ENCODE measurements at places on chromosomes 12 and 14. TPM values are rescaled to one million over a fixed set of nuclear protein-coding genes. Genes with fewer than 3 reads are reported as not detected.

DNA sequence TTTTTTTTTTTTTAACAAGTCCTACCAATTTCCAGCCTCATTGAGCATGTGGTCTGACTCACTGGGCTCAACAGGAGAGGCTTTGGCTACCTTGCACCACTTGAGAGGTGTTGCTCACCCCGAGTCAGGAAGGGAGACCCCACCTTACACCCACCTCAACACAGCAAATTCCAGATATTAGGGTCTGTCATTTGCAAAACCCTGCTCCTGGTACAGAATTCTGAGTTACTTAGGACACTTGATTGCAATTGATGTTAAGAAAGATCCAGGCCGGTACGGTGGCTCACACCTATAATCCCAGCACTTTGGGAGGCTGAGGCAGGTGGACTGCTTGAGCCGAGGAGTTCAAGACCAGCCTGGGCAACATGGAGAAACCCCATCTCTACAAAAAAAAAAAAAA is 14.1 kb downstream of the DGLUCY start:
- no peak for DNase-seq

The SYCP3 gene
- total RNA-seq, result not detected

- no peak for DNase-seq
These were observed 19.8 kb upstream of the RNASE2 start for GRCh38 chr14:20935303-20935984.

DNA sequence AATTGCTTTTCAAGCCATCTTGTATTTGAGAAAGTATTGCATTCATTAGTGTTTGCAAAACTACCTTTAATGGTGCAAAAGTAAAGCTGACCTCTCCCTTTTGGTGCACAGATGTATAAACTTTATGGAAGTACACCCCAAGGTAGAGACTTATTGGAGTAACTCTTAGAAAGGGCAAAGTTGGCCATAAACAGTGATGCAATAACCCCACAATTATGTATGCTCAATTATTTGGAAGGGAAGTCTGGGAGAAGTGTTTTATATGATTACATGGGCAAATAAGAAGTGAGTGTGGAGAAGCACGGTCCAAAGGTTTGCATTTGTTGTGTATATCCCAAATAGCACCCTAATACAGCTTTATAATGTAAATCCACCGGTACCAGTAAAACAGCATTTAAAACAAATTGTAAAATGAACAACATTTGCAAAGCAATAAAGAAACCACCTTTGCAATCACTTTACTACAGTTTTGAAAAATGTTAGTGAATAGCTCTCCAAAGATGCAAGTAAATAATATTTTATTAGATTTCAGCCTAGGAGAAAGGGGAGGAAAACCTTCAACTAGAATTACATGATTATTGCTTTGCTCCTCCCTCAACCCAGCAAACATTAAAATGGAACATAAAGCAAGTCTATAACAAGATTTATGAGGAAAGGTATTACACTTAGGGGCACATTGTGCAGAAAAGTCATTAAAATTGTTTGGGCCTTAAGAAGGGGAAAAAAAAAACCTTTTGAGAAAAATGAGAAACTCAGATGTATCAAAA is 70.5 kb downstream of the HMGA2 start:
- DNase-seq, result peak; percentile 36

DNA sequence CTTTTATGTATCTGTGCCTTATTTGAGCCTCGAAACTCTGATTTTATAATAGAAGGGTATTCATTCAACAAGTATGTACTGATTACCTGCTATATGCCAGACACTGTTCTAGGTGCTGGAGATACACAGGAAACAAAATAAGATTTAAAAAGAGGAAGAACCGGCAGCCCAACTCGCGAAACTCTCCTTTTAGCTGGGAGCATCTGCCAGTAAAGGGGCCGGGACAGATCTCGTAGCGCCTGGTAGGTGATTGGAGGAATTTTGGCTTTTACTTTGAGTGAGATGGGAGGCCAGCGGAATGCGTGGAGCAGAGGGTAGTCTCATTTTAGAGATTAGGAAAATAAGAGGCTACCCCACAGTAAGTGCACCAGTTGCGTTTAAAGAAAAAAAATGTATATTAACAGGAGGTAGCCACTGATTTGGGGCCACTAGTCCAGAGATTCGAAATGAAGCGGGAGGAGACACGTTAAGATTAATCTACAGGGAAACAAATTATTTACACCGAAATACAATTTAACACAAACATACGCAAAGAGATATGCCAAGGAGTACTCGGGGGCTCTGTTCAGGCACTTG is 520 bp upstream of the MON2 start:
- DNase-seq, result no peak

GRCh38 chr12:72017054-72017651 is 78.5 kb downstream of the TPH2 start:
- DNase-seq, result peak; percentile 92

Data from HT-29 (cell line).